Myocyte (in vitro differentiated cells): ENCODE measurements at places on chromosomes 12 and 14.

- DNase-seq, result no peak
Observed at GRCh38 chr14:53103636-53104340, 49.3 kb downstream of the DDHD1 start.

GRCh38 chr12:31585271-31585670 lies 5.7 kb downstream of the DENND5B start:
- DNase-seq, result peak; percentile 18

GRCh38 chr12:6092784-6093722 lies 31.4 kb downstream of the VWF start:
- peak; percentile 95 for DNase-seq

DNA sequence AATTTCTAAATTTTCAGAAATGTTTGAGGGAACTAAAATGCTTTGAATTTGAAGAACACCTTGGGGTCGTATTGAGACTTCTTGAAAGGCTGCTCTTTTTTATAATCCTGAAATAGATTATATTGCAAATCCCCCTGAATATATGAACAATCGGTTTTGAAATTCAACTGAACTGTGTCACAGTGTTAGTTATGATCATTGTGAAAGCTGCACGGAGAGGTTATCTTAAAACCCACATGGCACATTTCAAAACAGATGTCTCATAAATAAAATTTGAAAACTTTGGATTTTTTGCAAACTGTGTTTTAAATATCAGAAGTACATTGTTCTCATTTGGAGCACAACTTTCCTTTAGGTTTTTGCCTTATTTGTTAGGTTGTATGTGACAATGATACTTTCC lies 218.4 kb downstream of the TMEM117 start:
- no peak for DNase-seq

GRCh38 chr14:24231263-24232120 lies 675 bp downstream of the NEDD8 start:
- no peak for DNase-seq
